Activated CD4-positive, alpha-beta T cell treated with anti-CD3 and anti-CD28 coated beads, Interleukin-2, amount 10 ng/mL, durations not matched to agents 7 days and 5 days (primary cell): ENCODE measurements at places on chromosomes 1 and 21. TPM values are rescaled to one million over a fixed set of nuclear protein-coding genes. Genes with fewer than 3 reads are reported as not detected.

The CELA2B gene
- total RNA-seq: not detected

The LAX1 gene
- 20.5 TPM for total RNA-seq

The IGSF8 gene
- total RNA-seq: 36.4 TPM

The MPZ gene
- 5.2 TPM for total RNA-seq

The DHRS3 gene
- total RNA-seq: 31.2 TPM

The MCOLN3 gene
- total RNA-seq: 3.5 TPM

The SHISAL2A gene
- total RNA-seq: 8.2 TPM

The ARHGAP30 gene
- total RNA-seq: 304 TPM

The RHEX gene
- not detected for total RNA-seq

The LCE1D gene
- total RNA-seq: not detected

The PLA2G2F gene
- not detected for total RNA-seq

The TGFBR3 gene
- total RNA-seq: 13.0 TPM

The ADCY10 gene
- total RNA-seq: 0.15 TPM

The TTC22 gene
- 9.9 TPM for total RNA-seq

The HUNK gene
- 0.17 TPM for total RNA-seq

The GJC2 gene
- 0.62 TPM for total RNA-seq

The ADORA3 gene
- total RNA-seq: 0.15 TPM

The OR2T35 gene
- total RNA-seq: not detected

The KCNJ15 gene
- not detected for total RNA-seq

The TOMM40L gene
- 17.3 TPM for total RNA-seq

The FCGR3A gene
- not detected for total RNA-seq

The SPTA1 gene
- total RNA-seq: not detected

The SERBP1 gene
- 245 TPM for total RNA-seq

The SYTL1 gene
- total RNA-seq: 83.5 TPM

The SHE gene
- not detected for total RNA-seq

The GPR157 gene
- 5.7 TPM for total RNA-seq

The OLIG2 gene
- not detected for total RNA-seq

The SLC35D1 gene
- total RNA-seq: 11.4 TPM

The RXRG gene
- not detected for total RNA-seq

The TMEM51 gene
- total RNA-seq: not detected

The OPRD1 gene
- not detected for total RNA-seq

The ROR1 gene
- not detected for total RNA-seq

The SWT1 gene
- 3.7 TPM for total RNA-seq

The SZRD1 gene
- total RNA-seq: 177 TPM

The FMO3 gene
- total RNA-seq: not detected

The TPTE gene
- not detected for total RNA-seq

The RNU5D-1 gene
- not detected for total RNA-seq

The AMY1A gene
- not detected for total RNA-seq
